ENCODE measurements at places on chromosomes 7 and 10. TPM values are rescaled to one million over a fixed set of nuclear protein-coding genes. Genes with fewer than 3 reads are reported as not detected.

Gene ALDH18A1
- 5.9 TPM for total RNA-seq

Gene ENTPD1
- total RNA-seq: 30.1 TPM

Gene MRPL43
- total RNA-seq: 18.9 TPM

Gene RTKN2
- total RNA-seq: 9.8 TPM

Gene SPDYE1
- under 0.01 TPM for total RNA-seq

Gene AGMO
- total RNA-seq: not detected

Gene STEAP1B
- total RNA-seq: 1.8 TPM

Gene HECW1
- total RNA-seq: under 0.01 TPM

Gene SNCG
- not detected for total RNA-seq

Gene BMPER
- 0.21 TPM for total RNA-seq

Gene ARHGEF5
- total RNA-seq: 5.1 TPM

Gene ACSM6
- not detected for total RNA-seq

Gene BUB3
- 99.9 TPM for total RNA-seq

Gene FOXI2
- not detected for total RNA-seq

Gene TCAF2
- total RNA-seq: 27.3 TPM

Gene CCDC3
- 0.21 TPM for total RNA-seq

Gene CDHR3
- 4.4 TPM for total RNA-seq

Gene SPRN
- under 0.01 TPM for total RNA-seq

Gene ACTL6B
- not detected for total RNA-seq

Gene ARMC3
- 2.1 TPM for total RNA-seq

Gene CALML3
- not detected for total RNA-seq

Gene LIPK
- total RNA-seq: not detected

Gene ABCC2
- 2.2 TPM for total RNA-seq

Gene PRSS37
- 0.10 TPM for total RNA-seq

Gene C10orf105
- 0.31 TPM for total RNA-seq

Gene OR2A12
- not detected for total RNA-seq

Gene CNTNAP2
- total RNA-seq: 1.0 TPM

Gene FEZF1
- not detected for total RNA-seq

Gene SCIN
- 0.21 TPM for total RNA-seq

Gene OR13A1
- total RNA-seq: 0.10 TPM

Gene LHPP
- total RNA-seq: 20.4 TPM

Gene CRPPA
- total RNA-seq: 0.63 TPM

Gene FRMPD2
- not detected for total RNA-seq

Gene PRLHR
- under 0.01 TPM for total RNA-seq

Gene AEBP1
- 5.4 TPM for total RNA-seq

Gene RET
- 0.63 TPM for total RNA-seq

Gene GJD4
- total RNA-seq: not detected

Gene ERVW-1
- not detected for total RNA-seq

Gene GIMAP5
- 102 TPM for total RNA-seq

Gene ANKRD30A
- not detected for total RNA-seq

Gene CPEB3
- 1.6 TPM for total RNA-seq

Gene DENND2A
- not detected for total RNA-seq

Gene DAGLB
- 9.9 TPM for total RNA-seq

Gene XRCC2
- 0.42 TPM for total RNA-seq
